HS-5 (cell line): ENCODE measurements at places on chromosomes 7 and 10.

- DNase-seq, result no peak
Measured at GRCh38 chr7:50423860-50424259, 26.3 kb downstream of the FIGNL1 start.

DNA sequence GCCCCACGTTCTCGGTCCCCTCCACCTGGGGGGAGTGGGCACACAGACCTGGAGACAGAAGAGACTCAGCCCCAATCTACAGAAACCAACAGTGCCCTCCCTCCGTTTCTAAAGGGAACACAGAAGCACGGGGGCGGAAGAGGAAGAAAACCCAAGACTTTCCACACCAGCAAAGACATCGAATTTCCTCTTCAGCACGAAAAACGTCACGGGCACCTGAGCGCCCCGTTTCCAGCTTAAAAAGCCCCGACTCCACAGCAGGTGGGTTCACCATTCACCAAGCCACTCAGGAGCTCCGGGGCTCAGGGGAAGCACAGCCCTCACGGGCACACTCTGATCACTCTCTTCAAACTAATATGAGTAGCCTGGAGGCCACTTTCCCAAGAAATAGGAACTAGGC lies 19.6 kb downstream of the NUDT1 start:
- DNase-seq, result no peak

- DNase-seq, result no peak
Measured at GRCh38 chr10:34648919-34649318, 166.2 kb downstream of the PARD3 start.

DNA sequence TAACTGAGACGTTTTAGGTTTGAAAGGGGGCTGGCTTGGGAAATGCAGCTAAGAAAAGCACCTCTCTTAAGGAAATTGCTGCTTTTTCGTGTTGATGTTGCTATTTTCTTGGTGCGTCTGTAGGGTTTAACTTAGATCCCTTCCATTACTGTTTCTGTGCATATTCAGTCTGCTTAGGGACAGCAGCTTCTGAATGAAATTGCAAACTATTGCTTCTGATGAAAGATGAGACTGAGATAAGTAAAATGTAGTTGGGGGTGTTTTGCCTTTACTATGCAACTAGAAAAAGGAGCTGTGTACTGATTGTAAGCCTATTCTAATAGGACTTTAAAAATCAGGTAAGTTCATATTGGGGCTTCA lies 772 bp downstream of the HDAC9 start:
- no peak for DNase-seq

DNA sequence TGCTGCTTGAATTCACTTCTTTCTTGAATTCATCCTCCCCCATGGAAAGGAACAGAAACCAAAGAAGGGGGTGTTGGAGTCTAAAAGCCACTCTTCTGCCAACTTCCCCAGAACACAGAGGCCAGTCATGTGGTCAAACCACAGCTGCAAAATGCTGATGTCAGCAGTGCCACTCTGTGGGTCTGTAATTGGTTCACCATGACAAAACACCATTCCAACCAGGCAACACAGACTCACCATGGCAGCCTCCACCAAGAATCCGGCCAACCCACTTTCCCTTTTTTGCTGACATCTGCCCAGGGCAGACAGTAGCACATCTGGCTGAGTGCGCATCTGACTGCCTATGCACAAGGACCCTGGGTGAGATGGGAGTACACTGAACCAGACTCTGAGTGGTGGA lies 16.8 kb downstream of the OSBPL3 start:
- DNase-seq, result no peak

DNA sequence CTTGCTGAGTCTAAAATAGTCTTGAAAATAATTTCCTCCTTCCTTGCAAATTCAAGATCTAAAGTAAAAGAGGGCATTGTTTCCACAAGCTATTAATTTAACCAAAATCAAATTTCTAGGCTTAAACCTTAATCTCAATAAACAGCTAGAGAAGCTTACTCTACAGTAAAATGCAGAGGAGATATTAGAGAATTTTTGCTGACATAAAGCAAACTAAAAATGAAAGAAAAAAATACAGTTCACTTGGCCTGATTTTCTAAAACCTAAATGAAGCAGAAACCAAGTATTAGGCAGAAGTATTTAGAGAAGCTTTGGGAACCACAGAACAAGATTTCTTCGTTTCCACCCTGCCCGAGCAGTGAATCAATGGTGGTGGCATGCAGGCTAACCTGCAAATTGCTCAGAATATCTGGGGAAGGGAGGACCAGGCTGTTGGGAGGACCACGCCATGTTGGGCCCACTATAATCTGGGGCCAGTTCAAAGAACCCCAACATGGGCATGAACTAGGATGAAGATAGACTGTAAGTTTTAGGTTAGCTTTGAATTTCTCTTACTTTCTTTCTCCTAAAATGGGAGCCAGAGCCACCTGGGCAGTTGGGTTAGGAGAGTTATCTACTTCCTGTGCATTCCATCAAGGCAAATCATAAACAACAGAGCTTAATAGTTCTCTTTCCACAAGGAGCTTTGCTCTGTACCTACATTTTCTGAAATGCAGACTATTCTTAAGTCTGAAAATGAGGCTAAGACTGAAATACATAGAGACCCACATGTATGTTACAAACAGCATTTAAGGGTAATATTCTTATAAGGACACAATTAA lies 4.1 kb downstream of the LAMB1 start:
- no peak for DNase-seq

GRCh38 chr7:17401791-17402627 lies 103.6 kb downstream of the AHR start:
- no peak for DNase-seq

DNA sequence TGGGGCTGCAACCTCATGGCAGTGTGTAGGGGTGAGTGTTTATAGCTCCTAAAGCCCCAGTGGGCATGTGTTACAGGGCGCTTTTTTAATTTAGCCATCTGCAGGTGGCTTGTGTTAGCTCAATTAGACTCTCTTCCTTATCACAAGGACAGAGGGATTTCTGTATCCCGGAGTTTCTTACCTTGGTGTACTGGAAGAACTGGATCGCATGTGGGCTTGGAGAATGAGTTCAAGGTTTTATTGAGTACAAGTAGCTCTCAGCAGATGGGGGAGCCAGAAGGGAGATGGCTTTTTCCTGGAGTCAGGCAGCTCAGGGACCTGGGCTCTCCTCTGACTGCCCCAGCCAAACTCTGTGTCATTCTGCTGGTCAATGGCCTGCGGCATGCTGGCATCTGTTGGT lies 153.5 kb upstream of the C7orf33 start:
- DNase-seq, result no peak

DNA sequence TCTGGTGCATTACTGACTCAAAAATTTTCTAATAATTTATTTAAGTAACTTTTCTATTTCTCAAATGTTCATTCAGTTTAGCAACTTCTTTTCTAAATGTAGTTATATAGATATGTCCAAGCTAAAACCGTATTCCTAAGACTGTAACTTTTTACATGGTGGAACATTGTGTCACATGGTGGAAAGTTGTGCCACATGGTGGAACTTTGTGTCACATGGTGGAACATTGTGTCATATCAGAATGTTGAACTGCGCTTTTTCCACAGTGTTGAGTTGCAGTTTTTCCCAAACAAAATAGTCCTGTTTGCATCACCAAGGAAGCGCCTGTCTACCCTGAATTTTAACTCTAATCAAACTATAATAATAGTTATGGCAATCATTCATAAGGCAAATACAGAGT lies 109.3 kb downstream of the ANKRD30A start:
- no peak for DNase-seq

DNA sequence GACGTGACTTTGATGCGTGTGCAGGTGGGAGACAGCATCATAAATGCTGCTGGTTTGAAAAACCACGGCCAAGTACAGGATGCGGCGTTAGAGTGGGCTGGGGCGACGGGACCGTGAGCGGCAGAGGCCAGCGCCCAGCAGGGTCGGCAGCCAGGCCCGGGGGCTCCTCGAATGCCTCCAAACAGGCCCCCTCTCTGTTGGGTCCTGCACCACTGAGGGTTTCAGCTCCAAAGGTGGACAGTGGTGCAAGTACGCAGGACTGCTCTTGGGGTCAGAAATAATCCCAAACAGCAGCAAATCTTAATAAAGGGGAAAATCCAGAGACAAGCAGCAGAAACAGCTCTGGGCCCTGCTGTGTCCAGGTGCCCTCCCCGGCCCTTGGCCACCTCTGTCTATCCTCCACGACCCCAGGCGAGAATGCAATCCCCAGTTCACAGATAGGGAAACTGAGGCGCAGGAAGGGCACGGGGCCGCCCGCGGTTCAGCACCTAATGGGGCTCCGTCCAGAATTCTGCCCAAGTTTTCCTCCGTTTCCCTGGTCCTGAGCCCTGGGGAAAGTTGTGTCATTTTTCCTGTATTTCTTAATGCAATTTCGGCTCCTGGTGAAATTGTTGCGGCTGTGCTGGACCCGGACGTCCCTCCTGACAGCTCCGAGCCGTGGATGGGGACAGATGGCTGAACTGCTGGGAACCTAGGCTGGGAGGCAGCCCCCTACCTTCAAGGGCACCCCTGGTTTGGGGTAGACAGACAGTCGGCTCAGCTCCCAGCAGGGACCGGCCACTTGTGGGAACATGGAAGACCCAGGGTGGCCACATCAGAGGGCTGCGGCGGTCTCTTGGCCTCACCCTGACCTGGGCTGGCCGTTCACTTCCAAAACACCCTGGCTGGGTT lies 97.4 kb downstream of the FOXL3 start:
- DNase-seq, result no peak

DNA sequence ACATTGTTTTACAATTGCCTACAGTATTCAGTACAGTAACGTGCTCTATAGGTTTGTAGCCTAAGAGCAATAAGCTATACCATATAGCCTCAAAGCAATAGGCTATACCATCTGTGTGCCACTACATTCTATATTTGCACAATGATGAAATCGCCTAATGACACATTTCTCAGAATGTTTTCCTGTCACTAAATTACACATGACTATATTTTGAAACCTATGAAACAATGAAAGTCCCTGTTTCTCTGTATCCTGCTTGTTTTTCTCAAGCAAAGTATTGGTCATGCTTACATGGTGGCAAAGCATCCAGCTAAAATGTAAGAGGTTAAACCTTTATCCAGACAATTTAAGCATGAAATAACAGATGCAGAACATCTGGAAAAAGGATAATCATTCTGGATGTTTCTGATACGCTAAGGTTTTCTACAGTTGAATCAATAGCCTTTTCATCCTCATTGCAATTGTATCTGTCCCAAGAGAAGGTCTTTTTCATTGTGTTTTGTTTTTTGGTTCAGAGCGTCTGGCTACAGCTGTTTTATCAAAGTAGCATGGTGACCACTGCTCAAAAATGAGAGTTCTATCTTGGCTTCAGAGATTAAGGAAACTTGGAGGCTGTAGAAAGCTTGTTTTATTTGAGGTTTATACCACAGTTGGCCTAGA lies 81.7 kb downstream of the CSTF2T start:
- no peak for DNase-seq

DNA sequence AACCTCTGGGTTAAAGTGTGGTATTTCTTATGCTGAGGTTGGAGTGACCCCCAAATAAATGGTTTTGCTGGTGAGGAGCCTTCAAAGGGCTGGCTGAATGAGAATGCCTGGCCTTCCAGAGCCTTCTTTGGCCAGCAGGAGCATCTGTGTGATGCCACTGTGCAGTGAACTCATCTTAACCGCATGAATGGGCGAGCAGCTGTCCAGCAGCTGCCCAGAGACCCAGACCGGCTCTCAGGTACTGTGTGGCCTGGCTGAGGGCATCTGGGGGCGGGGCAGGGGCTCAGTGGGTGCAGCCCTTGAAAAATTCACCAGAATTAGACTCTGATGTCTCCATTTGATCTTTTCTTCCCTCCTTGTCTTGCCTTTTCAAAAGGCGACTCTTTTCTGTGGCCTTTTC lies 59.0 kb downstream of the SYPL1 start:
- no peak for DNase-seq

DNA sequence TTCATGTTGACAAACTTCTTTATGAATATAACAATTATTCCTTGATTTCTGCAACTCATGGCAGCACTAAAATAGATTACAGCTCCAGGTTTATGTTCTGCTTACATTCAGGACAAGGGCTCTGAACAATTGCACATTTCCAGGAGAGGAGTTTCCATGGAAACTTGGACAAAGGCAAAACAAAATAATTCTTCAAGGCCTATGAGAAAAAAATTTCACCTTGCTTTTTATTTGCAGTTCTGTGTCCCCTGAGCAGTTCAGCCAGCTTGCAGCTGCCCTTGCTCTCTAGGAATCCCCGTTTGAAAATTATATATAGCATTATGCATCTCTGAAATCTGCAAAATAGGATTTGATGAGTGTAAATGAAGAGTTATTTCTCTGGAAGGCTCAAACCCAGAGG lies 71.7 kb downstream of the ARL4A start:
- no peak for DNase-seq

GRCh38 chr7:106818736-106819135 lies 46.3 kb upstream of the PIK3CG start:
- no peak for DNase-seq

DNA sequence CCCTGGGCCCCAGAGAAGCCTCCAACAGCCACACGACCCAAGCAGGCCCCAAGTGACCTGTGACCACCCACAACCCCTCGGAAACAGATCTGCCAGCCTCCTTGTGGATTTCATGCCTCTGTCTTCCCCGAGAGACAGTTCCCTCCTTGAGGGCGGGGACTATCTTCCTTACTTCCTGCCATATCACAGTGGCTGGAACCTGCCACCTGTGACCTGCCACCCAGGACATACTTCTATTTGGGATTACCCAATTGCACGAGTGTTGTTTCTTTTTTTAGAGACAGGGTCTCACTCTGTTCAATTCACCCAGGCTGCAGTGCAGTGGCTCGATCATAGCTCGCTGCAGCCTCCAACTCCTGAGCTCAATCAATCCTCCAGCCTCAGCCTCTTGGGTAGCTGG lies 25.9 kb downstream of the TNRC18 start:
- no peak for DNase-seq

GRCh38 chr10:3848775-3849635 lies 64.0 kb upstream of the KLF6 start:
- DNase-seq, result peak; percentile 63

- DNase-seq, result no peak
Measured at GRCh38 chr10:125441151-125441550, 241.8 kb downstream of the TEX36 start.

- DNase-seq, result no peak
Measured at GRCh38 chr10:32161586-32161985, 105.4 kb upstream of the KIF5B start.

GRCh38 chr7:18004372-18004771 lies 23.3 kb downstream of the PRPS1L1 start:
- no peak for DNase-seq

DNA sequence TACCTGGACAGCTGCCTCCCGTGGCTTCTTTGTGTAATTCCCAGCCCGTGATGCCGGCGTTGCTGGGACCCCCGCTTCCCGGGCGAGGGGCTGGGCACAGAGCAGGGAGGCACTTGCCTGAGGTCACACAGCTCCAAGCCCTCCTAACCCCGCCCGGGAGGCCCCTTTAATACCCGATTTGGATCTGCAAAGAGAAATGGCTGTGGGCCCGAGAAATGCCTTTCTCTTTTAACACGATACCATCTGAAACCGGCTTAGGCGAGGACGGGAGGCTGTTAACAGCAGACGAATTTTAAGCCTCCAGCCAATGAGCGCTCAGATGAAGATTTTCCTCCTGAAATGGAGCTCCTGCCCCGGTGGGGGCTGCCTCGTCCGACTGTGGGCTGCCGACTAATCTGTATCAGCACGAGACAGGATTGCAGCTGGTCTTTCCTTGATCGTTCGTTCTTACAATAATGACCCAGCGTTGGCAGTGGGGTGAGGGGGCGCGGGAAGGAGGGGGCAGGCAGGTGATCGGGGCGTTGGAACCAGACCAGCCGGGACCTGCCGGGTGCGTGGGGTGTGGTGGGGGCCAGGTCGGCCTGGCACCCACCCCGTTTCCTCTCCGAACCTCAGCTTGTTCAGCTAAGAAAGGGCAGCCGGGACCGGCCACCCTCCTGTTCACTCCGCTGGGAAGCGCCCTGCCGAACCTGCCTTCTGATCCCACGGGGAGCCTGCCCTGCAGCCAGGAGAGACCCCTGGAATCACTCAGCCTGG lies 36.2 kb upstream of the FOXL3 start:
- DNase-seq, result no peak
